Activated T-cell treated with anti-CD3 and anti-CD28 coated beads, Interleukin-2, amount 50 U/mL, for 1 hour (primary cell): ENCODE measurements at places on chromosomes 12 and 14.

- no peak for DNase-seq
These were observed 353.0 kb downstream of the CCDC91 start for GRCh38 chr12:28543021-28543890.

GRCh38 chr14:74552623-74553022 is 59.1 kb downstream of the ISCA2 start:
- no peak for DNase-seq

GRCh38 chr14:92987148-92987570 is 64.2 kb downstream of the CHGA start:
- DNase-seq: no peak

DNA sequence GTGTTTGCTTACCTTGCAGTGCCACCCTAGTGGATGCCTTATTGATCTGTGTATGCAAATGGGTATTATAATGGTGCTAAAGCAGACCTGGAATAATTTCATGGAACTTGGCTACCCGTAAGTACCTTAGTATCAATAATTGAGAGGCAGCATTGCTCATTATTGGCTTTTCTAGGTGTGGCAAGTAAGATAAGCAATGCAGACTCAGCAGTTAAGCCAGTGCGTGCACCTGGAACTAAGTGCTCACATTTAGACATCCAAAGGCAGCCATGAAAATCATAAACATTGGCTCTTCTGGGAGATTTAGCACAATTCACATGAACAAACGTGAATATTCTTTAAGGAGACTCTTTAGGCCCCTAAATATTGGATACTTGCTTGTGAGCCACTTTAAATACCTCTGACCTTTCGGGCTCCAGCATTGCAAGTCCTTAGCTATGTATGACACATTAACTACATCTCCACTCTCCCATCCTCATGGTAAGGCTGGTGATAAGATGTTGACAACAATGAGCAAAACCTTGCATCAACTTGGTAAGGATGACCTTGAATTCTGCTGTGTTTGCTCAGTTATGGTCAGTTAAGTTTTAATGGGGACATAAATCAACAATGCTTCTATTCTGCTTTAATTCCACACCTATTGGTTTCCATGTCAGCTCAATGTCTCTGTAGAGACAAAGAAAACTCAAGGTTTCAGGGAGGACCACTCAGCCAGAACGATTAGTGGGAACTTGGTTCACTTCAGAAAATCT is 112.0 kb downstream of the SLC5A8 start:
- no peak for DNase-seq

DNA sequence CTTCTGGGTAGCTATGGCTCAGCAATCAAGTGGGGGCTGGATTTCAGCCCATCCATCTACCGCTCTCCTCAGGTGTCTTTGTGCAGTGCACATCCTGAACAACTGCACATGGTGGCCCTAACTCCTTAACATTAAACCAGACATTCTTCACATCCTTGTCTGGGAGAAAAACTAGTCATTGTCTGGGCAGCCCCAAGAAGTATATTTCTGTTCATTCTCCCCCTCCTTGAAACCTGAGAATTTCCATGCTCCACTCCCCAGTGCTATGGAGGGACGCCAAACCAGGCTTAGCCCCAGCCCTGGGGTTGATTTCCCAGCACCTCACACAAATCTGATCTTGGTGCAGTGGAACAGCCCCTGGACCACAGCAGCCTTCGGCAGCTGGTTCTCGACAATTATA is 13.4 kb downstream of the MYL2 start:
- DNase-seq: no peak

DNA sequence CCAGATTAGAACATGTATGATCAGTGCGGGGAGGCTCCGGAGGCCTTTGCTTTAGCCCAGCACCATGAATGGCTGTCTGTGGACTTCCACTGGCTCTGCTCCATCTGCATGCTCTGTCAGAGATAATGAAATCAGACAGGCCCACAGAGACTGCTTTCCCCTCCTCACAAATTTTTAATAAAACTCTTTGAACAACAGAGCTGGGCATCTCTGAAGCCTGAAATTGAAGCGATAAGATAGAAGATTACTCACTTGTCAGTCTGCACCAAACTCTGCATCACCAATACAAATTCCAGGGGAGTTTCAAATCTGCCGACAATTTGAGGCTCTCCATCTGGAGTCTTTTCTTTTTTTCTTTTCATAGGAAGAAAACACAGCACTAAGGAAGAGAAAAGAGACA is 110.0 kb downstream of the DYRK2 start:
- no peak for DNase-seq
